Tongue (tissue), 3 donors: ENCODE measurements at places on chromosomes 4 and X. TPM values are rescaled to one million over a fixed set of nuclear protein-coding genes. Genes with fewer than 3 reads are reported as not detected.

DNA sequence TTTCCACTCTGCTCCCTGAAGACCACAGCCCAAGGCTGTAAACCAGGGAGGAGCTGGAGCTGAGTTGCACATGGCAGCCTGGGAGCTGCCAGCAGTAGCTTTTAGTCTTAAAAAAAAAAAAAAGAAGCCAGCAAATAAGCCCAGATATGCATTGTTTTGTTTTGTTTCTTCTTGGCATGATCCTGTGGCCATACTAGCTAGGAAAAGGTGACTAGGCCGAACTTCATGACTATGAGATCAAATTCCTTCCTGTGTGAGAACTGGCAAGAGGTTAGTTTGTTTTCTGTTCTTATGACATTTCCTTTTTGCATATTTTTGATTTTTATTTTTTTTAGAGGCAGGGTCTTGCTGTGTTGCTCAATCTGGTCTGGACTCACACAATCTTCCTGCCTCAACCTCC is 323.3 kb downstream of the DCTD start:
- no peak for DNase-seq

DNA sequence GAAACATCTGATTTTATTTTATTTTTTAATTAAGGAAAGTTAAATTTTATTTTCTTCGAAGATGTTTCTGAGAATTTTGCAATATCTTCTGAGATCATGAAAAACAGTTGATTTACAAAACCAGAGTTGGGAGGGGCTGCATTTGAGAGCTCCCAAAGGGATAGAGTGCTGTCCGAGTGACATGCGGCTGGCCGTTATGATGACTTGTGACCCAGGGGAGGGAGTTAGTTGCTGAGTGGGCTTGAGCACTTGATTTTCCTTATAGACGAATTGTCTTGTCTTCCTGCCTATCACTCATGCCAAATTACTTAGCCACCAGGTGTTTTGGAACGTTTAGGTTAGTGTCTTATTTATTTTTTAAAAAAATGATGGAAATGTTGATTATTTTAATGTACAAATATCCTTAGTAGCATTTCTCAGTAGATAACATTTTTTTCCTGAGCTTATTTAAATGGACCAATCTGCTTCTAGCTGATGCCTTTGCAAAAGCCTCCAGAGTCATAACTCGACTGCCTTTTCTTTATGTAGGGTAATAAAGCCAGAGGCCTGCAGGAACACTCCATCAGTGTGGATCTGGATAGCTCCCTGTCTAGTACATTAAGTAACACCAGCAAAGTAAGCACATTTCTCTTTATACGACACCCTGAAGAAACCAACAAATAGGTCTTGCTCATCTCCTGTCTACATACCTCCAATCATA is 85.2 kb downstream of the PTTG2 start:
- DNase-seq = no peak

DNA sequence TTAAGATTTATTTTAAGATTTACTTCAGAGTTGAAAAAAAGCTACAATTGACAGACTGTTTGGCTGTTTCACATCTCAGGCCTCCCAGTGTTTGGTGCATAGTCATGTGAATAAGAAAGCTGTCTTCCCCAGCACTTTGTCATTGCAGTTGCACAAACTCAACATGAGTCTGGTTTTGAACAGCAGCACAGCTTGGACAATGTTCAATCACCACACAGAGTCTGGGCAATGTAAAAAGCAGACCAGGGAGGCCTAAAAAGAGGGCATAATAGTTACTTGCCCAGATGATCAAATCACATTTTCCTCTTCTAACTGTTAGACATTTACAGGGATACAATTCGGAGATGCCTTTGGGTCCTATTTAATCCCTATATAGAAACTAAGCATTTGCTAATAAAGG is 1055.0 kb downstream of the RPA4 start:
- peak; percentile 10 for DNase-seq

- no peak for DNase-seq
These were observed 44.3 kb downstream of the NELFA start for GRCh38 chr4:1964443-1964842.

- no peak for DNase-seq
These were observed 291.9 kb downstream of the SLC7A11 start for GRCh38 chr4:137950286-137950685.

CYBB gene
- 9.3 TPM for total RNA-seq

DNA sequence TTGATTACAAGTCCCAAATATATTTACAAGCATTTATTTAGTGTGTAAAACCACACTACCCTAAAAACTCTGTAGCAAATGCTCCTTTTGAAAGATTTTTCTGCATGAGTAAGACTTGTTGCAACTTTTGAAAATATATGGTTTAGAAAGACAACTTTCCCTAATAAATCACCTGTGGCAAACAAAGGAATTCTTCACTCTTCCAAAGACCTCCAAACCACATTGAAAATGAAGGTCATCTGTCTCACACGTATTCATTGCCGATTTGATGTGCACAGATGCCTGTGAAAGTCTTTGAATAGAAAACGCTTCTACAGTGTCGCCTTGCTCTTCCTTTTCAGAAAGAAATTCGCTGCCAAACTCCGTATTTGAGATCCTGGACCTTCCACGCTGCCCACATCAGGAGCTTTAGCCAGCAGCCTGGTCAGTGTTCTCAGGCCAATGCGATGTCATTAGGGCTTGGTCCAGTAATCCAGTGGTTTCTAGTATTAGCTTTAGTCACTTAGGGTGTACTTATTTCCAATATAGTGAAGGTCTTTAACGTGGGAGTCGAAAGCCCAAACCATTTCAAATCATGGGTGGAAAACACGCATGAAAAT is 22.2 kb downstream of the SPINK2 start:
- DNase-seq = no peak

DNA sequence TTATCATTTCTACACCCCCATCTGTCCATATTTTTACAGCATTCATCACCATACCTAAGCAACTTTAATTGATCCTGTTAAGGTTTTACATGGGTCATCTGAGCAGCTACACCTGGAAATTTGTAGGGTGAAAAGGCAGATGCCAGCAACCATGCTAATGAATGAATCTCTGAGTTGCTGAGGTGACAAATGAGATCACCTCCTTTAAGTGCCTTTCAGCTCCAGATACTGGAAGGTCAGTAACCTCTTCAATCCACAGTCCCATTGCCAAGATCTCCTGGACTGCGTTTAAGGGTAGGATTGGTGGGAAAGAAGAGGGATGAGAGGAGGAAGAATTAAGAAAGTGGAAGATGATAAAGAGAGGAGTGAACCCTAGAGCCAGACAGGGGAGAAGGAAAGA is 8.5 kb upstream of the BMP3 start:
- no peak for DNase-seq

ANKRD50 gene
- 77.3 TPM for total RNA-seq

DNA sequence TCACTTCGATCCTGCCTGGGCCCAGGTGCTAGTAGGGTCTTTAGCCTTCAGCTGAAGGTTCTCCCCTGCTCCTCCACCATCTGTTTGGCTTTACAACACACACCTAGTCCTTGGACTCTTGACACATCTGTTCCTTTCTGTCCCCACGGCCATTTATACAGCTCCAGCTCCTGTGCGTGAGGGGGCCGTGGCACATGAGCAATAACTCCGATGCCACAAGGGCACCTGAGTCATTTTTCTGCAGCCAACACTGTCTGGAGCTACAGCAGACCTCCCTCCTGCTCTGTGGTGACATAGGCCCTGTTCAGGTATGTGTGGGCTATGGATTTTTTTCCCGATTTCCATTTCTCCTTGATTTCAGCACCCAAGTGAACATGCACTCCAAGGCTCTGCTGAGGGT is 44.7 kb upstream of the BCOR start:
- no peak for DNase-seq

- peak; percentile 65 for DNase-seq
These were observed 37.0 kb downstream of the HPGDS start for GRCh38 chr4:94305466-94306225.

- DNase-seq = no peak
These were observed 28.5 kb downstream of the SASH3 start for GRCh38 chrX:129808158-129808828.

DNA sequence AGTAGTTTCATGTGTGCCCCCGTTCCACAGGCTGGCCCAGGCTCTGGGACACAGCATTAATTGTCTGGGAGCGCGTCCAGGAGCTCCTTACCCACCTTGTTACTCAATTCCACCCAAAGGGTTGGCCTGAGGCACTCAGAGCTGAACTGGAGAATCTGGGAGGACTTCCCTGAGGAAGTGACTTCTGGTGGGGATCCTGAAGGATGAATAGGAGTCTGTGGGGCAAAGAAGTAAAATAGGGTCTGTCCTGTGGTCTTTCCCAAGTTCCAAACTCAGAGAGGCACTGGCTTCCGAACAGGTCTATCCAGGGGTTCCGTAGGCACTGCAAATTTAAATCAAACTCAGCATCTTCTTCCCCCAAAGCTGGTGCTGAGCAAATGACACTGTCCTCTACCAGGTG is 204.3 kb downstream of the AFAP1 start:
- DNase-seq = no peak

ATP1B4 gene
- 367 TPM for total RNA-seq

GRCh38 chr4:112517067-112517634 is 1.2 kb upstream of the NEUROG2 start:
- peak; percentile 8 for DNase-seq

GRCh38 chr4:32477518-32477917 is 1757.3 kb downstream of the PCDH7 start:
- DNase-seq = peak; percentile 27

BANK1 gene
- 1.1 TPM for total RNA-seq

DNA sequence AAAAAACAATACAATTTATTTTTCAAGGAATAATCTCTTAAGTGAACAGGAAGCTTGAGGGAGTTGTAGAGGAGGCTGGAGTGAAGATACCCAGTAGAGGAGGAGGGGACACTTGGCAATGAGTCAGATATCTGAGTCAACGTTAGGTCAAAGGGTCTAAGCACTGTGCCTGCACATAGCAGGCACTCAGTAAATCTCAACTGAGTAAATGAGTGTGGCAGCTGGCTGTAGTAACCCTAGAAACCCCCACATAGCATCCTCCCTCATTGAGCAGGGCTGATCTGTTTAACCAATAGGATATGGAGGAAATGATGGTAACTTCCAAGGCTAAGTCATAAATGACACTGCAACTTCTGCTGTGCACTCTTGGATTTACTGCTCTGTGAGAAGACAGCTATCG is 186.0 kb upstream of the FAM241A start:
- no peak for DNase-seq

KLHL8 gene
- total RNA-seq = 22.5 TPM

DNA sequence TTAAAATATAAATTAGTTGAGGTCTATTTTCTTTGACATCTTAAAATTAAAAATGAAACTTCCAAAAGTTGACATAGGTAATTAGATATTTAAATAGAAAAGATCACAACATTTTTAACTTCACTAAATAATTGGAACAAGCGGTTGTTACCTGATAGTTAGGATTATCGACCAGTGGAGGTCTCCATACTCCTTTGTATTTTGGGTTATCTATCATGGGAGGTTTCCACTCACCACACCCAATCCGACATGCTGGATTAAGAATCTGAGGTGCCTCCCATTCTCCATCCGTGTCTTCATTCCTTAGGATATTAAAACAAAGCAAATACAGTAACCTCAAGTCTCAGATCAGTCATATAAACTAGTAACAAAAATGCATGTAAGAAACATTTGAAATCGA is 22.2 kb downstream of the SCOC start:
- DNase-seq = no peak

GRCh38 chr4:130689181-130689580 is 1593.2 kb downstream of the C4orf33 start:
- no peak for DNase-seq

GRCh38 chrX:68868902-68869800 is 40.3 kb downstream of the EFNB1 start:
- DNase-seq = no peak

GUCY1A1 gene
- 47.1 TPM for total RNA-seq
